ENCODE measurements at places on chromosomes 2 and 18.
A peak's percentile ranks its signal among the peaks of the same experiment; 100 is the strongest.

DNA sequence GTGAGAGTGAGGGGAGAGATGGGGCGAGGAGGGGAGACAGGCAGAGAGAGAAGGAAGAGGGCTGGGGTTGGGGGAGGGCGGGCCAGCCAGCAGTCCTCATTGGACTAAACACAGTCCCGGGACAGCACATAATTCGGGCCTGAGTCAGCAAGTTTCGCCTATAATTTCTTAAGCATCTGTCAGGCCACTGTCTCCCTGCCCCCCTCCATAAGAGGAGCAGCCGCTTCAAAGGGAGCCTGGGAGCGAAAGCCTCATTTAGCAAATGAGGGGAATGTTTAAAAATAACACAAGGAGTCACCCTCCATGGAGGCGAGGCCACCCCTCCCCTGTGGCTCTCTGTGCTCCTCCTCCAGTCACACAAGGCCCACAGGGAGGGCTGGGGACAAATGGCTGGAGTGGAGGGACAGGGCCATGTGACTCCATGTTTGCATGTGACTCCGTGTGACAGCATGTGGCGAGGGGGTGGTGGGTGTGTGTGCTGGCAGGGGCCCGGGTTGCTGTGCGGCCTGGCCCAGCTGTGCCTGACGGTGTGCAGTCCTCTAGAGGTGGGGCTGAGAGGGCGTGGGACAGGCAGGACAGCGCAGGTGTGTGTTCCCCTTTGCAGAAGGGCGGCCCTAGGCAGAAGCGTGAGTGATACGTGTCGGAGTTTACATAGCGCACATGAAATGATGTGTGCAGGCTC is 162.4 kb downstream of the CELF4 start:
- DNase-seq, result peak; percentile 50

- no peak for DNase-seq
Observed at GRCh38 chr18:47490882-47491281, 239.4 kb upstream of the SKOR2 start.

DNA sequence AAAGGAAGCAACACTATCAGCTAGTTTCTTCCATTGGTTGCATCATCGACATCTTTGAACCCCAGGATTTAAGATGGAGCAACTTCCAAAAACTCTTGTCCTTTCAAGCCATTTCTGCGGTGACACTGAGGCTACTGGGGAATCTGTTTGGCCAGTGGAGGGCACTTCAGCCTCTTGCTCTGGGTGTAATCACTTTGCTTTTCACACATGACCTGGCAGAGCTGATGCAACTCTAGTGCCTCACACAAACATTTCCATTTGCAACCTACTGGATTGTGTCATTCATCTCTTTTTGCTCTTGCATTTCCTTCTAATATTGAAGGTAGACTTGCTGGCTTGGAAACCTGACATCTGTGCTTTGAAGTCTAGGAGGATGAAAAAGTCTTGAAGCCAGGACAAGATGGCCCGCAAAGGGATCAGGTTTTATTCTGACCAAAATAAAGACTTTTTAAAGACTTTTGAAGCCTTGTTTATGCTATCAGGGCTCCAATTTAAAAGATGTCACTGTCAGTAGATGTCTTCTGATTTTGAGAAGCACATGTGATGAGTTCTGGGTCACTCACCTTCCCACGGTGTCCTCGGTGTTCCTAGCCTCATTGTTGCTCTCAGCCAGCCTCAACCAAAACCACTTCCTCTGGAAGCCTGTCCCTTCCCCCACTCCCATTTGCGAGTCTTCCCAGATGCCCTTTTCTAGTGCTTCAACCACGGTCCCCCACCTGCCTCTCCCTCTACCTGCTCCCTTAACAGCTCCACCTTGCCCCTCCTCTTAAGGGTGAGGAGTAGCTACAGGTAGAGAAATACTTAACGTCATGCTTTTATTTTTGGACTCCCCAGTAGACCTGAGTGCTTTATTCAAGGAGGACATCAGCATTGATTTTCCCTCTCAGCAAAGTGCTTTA is 69.7 kb upstream of the KCNE4 start:
- no peak for DNase-seq

DNA sequence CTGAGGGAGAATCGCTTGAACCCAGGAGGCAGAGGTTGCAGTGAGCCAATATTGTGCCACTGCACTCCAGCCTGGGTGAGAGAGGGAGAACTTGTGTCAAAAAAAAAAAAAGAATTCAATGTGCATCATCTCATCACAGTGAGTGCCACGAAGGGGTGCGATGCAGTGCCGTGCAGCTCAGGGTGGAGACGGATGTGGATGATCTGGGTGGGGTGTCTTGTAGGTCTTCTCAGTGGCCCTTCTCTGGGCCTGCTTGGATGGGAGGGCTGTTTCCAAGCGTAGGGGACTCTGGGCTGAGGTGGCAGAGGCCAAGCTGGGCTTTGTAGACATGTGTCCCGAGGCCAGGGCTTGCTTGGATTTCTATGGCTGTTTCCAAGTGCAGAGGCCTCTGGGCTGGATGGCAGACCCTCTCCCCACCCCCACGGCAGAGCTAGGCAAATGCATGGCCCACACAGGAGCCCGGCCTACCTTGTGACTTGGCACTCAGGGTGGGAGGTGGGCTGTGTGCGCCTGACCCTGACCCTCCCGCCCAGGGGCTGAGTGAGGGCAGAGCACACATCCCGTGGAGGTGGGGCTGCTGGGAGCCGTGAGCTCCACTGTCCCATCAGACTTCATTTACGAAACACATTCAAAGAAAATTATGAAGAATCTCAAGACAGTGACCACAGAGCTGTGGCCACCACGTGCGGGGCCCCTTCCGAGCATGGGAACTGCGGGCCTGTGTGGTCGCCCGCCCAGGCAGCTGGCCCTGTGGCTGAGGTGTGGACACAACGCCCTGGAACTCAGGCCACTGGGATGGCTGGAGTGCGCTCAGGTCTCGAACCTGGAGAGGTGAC is 76.4 kb downstream of the ASB1 start:
- DNase-seq, result no peak

DNA sequence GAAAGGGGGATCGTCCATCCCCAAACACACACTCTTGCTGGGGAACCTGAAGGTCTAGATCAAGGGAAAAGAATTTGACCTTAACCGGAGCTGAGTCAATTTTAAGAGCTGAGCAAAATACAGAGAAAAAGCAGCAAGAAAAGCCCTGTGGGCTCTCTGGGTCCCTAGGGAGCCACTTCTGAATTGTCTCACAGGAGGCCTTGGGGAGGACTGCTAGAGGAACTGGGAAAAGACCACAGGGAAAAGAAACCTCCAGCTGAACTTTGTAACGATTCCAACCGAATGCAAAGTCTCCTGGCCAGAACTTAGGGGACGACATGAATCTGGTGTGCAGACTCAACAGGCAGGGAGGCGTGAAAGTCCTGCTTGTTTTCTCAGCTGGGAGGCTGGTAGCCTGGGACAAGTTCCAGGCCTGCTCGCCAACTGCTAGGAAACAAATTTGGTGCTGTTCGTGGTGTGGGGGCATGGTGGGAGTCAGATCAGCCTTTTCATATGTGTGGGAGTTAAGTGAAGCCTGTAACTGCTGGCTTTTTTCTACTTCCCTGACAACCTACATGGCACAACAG is 644.6 kb upstream of the CNTNAP5 start:
- DNase-seq, result no peak

GRCh38 chr18:51370996-51371395 is 173.5 kb upstream of the MEX3C start:
- no peak for DNase-seq

GRCh38 chr2:128809259-128809636 is 490.6 kb upstream of the HS6ST1 start:
- no peak for DNase-seq

GRCh38 chr18:47846431-47846830 is 84.0 kb downstream of the SMAD2 start:
- DNase-seq, result no peak

DNA sequence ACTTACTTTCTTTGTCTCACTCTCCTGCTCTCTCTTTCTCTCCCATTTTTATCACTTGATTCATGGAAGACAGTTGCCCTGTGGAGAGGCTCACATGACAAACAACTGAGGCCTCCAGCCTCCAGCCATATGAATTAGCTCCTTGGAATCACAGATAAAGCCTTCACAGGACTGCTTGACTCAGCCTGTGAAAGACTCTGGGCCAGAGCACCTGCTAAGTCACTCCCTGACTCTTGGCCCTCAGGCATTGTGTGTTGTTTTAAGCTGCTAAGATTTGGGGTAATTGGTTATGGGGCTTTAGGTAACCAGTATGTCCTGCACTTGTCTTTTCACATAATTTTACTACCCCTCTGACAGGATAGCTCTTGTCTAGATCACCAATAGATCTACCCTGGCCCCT is 334.9 kb downstream of the SOX11 start:
- no peak for DNase-seq

- no peak for DNase-seq
Observed at GRCh38 chr2:173982918-173983317, 17.7 kb upstream of the SP3 start.

- DNase-seq, result peak; percentile 54
Observed at GRCh38 chr18:67515942-67516538, 480 bp downstream of the DSEL start.

- DNase-seq, result no peak
Observed at GRCh38 chr2:238954841-238955591, 107.1 kb downstream of the TWIST2 start.

GRCh38 chr2:86087936-86088850 is 17.5 kb downstream of the POLR1A start:
- no peak for DNase-seq

- DNase-seq, result no peak
Observed at GRCh38 chr2:36413218-36413617, 57.6 kb downstream of the CRIM1 start.

GRCh38 chr2:131055169-131056065 is 37.8 kb downstream of the FAM168B start:
- DNase-seq, result peak; percentile 15

- no peak for DNase-seq
Observed at GRCh38 chr2:40419364-40419762, 32.5 kb downstream of the SLC8A1 start.

DNA sequence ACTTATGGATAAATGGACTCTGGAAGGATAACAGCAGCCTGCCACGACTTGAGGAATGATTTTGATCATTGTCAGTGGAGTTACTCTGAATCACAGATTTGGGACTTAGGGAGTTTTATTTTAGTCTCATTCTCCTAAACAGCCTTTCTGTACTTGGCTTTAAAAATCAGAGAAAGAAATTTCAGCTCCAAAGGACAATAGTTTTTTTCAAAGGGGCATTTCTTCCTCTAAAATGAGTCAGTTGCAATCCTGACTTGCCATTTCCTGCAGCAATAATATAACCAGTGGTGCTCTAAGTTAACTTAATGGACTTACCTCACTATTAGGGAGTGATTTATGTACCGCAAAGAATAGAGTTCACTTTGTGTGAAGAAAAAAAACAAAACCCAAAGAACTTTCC is 35.1 kb upstream of the MTX2 start:
- DNase-seq, result no peak

DNA sequence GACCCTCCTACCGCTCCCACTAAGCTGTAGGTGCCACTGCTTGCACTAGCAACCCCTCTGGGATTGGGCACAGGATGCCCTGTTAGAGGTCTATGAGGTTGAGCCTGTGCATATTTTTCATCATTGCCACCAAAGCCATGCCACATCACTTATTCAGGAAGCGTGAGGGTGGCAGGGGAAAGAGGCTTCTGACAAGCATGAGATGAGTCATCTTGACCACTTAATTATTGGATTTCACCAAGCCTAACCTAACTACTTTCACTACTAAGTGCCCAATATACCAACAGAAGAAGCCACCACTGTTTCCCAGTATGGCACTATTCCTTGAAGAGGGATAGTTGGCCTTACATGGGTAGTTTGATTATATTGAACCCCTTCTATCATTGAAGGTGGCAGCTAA is 181.3 kb upstream of the EPHA4 start:
- DNase-seq, result no peak

- no peak for DNase-seq
Observed at GRCh38 chr2:86011449-86011941, 94.2 kb downstream of the POLR1A start.

- DNase-seq, result no peak
Observed at GRCh38 chr2:116687371-116687770, 1127.1 kb upstream of the DDX18 start.

Measured in non-pigmented ciliary epithelial cell (primary cell).